Ascending aorta (tissue), 2 donors: ENCODE measurements at places on chromosomes 13 and 19. TPM values are rescaled to one million over a fixed set of nuclear protein-coding genes. Genes with fewer than 3 reads are reported as not detected.

DNA sequence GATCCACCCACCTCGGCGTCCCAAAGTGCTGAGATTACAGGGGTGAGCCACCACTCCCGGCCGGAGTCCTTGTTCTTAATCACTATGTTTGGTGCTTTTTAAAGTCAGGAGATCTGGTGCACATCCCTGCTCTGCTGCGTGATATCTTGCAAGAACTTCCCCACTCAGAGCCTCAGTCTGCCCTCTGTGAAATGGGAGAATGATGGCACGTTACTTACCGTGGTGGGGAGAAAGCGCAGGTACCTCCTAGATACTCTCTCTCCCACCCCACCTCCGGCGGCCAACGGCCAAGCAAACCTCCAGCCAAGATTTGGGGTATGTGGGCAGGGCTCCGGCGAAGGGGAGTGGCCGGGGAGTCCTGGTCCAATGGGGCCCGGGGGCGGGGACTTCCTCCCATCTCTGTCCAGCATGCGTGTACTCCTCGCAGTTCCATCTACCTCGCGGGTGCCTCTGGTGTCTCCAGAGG is at the start of gene RYR1:
Gene RYR1, plus strand, starts transcription at position 424 of the 466 bp plus-strand sequence. CDS start 139 bp downstream, outside the sequence.
- H3K4me1 ChIP-seq, result no peaks in the 10 kb centered on the region
- no peak within 1 kb of the TSS for H3K27ac ChIP-seq
- no peak for DNase-seq
- H3K4me3 ChIP-seq, result peak within 1 kb of the TSS; percentile 26

DNA sequence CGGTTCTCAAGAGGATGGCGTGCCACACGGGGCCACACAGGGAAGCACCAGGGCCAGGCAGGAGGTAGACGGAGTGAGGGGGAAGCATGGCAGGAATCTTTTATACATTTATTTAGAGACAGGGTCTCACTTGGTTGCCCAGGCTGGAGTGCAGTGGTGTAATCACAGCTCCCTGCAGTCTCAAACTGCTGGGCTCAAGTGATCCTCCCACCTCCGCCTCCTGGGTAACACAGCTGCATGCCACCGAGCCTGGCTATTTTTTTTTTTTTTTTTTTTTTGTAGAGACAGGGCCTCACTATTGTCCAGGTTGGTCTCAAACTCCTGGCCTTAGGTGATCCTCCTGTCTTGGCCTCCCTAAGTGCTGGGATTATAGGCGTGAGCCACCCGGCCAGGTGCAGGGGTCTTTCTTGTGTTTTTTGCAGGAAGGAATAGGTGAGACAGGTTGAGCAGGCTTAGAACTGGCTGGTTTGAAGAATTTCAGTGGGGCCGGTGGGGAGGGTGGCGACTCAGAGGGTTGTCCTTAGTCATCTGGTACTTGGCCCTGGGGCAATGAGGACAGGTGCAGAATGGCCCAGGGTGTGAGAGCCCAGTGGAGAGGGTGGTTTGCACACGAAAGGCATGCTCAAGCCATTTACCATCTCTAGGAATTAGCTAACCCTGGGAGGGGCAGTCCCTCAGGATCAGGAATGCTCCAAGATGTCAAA is 7.6 kb downstream of the SSC5D start:
- no peak for DNase-seq
- H3K36me3 ChIP-seq, result no peaks in the 10 kb centered on the region
- H3K27me3 ChIP-seq, result no peaks in the 10 kb centered on the region
- no peak overlapping the region for H3K4me3 ChIP-seq

ZNF556 gene
- not detected for total RNA-seq

DNA sequence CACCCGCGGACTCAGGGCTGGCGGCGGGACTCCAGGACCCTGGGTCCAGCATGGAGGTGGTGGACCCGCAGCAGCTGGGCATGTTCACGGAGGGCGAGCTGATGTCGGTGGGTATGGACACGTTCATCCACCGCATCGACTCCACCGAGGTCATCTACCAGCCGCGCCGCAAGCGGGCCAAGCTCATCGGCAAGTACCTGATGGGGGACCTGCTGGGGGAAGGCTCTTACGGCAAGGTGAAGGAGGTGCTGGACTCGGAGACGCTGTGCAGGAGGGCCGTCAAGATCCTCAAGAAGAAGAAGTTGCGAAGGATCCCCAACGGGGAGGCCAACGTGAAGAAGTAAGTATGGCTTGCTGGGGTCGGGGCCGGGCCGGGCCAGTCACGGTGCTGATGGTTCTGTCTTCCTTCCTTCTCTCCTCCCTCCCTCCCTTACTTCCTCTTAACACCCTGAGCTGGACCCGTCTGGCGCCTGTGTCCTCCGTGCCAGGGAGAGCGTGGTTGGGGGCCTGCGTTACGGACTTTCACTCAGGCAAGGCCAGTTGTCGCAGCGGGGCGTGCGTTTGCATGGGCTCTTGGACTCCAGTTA is 1.4 kb downstream of the STK11 start:
- no peak for DNase-seq
- H3K27ac ChIP-seq, result peak overlapping the region; percentile 80
- peak overlapping the region; percentile 95 for H3K4me3 ChIP-seq

SWSAP1 gene
- total RNA-seq, result 4.5 TPM

DNA sequence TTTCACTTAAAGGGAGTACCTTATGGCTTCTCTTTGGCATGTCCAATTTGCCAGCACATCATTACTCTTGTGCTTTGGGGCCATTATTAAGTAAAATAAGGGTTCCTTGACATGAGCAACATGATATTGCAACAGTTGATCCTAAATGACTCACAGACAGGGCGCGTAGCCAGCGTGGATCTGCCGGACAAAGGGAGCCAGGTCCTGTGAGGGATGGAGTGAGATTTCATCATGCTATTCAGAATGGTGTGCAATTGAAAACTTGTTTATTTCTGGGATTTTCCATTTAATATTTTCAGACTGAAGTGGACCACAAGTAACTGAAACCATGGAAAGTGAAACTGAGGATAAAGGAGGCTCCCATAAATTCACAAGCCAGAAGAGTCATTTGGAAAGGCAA is 48.6 kb upstream of the WASF3 start:
- no peak for DNase-seq
- H3K4me1 ChIP-seq, result no peaks in the 10 kb centered on the region
- no peak overlapping the region for H3K4me3 ChIP-seq
- H3K36me3 ChIP-seq, result no peaks in the 10 kb centered on the region
- no peaks in the 10 kb centered on the region for H3K27me3 ChIP-seq
